Placental pericyte (primary cell): ENCODE measurements at places on chromosomes 4 and X. TPM values are rescaled to one million over a fixed set of nuclear protein-coding genes. Genes with fewer than 3 reads are reported as not detected.

The MAGEB17 gene
- total RNA-seq, result not detected in 2 replicates

The VCX3A gene
- not detected in 2 replicates for total RNA-seq

The AP1S2 gene
- total RNA-seq, result 36.8 and 47.0 TPM in 2 replicates

The MMRN1 gene
- 0.57 TPM in 1 of 2 replicates, not detected in the other for total RNA-seq

The RPS6KA6 gene
- under 0.01 and 1.9 TPM in 2 replicates for total RNA-seq

The HHIP gene
- 0.44 and 10.7 TPM in 2 replicates for total RNA-seq

The CT55 gene
- total RNA-seq, result not detected in 2 replicates

The PROM1 gene
- 0.14 and 2.2 TPM in 2 replicates for total RNA-seq

The PDE6B gene
- 2.6 TPM in 1 of 2 replicates, not detected in the other for total RNA-seq

The HAUS3 gene
- 3.7 and 15.0 TPM in 2 replicates for total RNA-seq

The RNF128 gene
- 1.5 and 11.0 TPM in 2 replicates for total RNA-seq
